Activated B cell treated with CpG ODN at 0.5 μM for 24 hours (primary cell): ENCODE measurements at places on chromosomes 3 and 15.

- H3K27me3 ChIP-seq, result peaks cover 4% of the 10 kb centered on the region
- H3K36me3 ChIP-seq, result no peaks in the 10 kb centered on the region
- H3K4me1 ChIP-seq, result no peaks in the 10 kb centered on the region
Observed at GRCh38 chr15:75830910-75831805, 12.1 kb upstream of the UBE2Q2 start.

- no peaks in the 10 kb centered on the region for H3K36me3 ChIP-seq
- no peak overlapping the region for H3K4me3 ChIP-seq
- DNase-seq, result no peak
- H3K27ac ChIP-seq, result no peak overlapping the region
- H3K27me3 ChIP-seq, result no peaks in the 10 kb centered on the region
Observed at GRCh38 chr3:138019281-138020069, 9.5 kb downstream of the CLDN18 start.

DNA sequence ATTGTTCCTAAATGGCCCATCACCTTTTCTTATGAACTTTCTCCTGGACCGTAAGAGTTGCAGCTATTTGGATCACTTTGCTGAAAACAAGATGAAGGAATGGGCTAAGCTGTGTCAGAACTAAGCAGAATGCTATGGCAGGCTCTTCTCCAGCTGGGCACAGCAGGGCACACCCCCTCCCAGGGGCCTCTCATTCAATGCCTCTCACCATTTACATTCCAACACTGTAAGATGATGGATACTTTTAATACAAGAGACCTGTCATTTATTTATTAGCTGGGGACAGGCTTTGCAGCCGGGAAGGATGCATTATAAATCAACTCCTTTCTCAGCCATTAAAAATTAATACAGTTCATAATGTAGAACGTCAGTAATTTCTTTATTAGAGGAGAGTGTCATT is 240.1 kb downstream of the NTRK3 start:
- no peak overlapping the region for H3K4me3 ChIP-seq
- H3K27ac ChIP-seq, result no peak overlapping the region
- no peaks in the 10 kb centered on the region for H3K27me3 ChIP-seq
- no peaks in the 10 kb centered on the region for H3K36me3 ChIP-seq

DNA sequence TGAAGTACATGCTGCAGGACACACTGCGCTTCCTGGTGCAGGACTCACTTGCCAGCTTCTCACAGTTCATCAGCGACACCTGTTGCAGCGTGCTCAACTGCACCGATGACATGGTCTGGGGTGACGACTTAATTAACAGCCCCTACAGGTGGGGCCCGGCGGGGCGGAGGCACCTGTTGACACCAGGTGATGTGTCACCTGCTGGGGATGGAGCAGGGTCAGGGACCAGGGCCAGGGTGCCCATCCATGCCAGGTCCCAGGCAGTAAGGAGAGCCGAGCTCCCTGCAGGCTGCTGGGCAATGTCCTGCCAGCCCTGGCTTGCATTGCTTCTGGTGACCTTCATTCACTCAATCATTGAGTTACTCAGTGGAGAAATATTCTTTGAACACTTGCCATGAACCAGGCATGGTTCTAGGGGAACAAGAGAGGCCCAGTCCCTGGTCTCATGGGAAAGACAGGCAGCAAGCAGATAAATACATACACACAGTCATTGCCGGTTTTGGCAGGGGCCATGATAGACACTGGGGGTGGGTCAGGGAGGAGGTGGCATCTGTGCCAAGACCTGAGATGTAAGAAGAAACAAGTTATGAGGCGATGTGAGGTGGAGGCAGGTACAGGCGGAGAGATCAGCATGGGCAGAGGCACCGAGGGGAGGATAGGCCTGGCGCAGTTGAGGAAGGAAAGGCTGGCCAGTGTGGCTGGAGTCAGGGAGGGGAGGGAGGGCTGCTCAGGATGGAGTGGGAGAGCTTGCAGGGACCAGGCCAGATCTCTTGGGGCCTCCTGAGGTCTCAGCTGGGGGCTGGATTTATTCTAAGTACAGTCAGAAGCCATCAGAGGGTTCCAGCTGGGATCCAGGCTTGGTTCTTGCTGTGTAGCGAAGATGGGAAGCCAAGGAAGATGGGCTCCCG is 30.8 kb downstream of the DNAH1 start:
- H3K4me3 ChIP-seq, result no peak overlapping the region
- H3K27ac ChIP-seq, result no peak overlapping the region
- no peaks in the 10 kb centered on the region for H3K4me1 ChIP-seq
- H3K27me3 ChIP-seq, result no peaks in the 10 kb centered on the region
- DNase-seq, result no peak

- no peak for DNase-seq
- H3K27ac ChIP-seq, result no peak overlapping the region
- H3K4me1 ChIP-seq, result no peaks in the 10 kb centered on the region
- H3K4me3 ChIP-seq, result no peak overlapping the region
- H3K36me3 ChIP-seq, result no peaks in the 10 kb centered on the region
Observed at GRCh38 chr3:168878655-168879054, 782.9 kb upstream of the GOLIM4 start.

DNA sequence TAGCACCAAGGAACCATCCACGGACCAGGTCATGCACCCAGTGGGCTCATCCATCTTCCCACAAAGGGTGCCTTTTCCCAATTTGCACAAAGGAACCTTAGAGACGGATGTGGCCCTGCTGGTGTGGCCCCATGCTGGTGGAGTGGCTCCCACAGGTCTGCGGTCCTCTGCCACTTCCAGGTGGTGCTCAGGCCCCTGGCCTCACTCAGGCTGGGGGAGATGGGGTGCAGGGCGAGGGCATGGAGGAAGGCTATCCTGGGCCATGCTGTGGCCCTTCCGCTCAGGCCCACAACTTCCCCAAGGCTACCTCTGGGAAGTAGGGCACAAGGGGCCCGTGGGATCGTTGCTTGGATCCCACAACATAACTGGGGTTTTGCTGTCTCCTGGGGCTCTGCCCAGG is 5.2 kb upstream of the SYNM start:
- DNase-seq, result no peak
- H3K36me3 ChIP-seq, result no peaks in the 10 kb centered on the region
- no peak overlapping the region for H3K27ac ChIP-seq
- peaks cover 38% of the 10 kb centered on the region for H3K27me3 ChIP-seq
- peaks cover 5% of the 10 kb centered on the region for H3K4me1 ChIP-seq

DNA sequence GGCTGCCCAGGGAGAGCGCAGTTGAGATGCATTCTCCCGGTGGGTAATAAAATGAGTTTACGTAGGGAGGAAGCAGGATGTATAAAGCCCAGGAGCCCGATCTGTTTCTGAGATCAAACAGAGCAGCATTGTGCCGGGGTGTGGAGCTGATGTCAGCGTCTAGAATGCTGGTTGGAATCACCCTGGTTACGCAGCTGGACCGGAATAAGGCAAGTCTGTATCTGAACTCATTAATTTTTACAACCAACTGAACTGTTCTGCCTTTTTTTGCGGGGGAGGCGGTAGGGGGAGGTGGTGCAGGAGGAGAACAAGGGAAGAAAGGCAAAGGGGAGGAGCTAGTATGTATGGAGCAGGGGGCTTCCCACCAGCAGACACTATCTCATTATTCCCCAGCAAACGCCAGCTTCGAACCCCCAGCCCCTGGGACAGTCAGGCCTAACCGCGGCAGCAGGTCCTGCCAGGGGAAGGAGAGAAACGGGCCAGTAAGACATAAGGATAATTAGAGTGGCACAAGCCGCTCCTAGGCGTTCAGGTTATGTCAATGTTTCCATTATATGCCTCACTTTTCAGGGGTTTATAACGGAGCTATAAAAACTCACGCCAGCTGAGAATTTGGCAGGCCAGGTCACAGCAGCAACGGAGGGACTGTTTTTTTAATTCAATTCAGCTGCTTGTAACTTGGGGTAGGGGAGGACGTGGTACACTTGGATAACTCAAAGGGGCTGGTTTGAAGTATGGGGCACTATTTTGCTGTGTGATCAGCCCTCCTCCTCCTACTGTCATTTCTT is 175.3 kb upstream of the HES1 start:
- no peak overlapping the region for H3K4me3 ChIP-seq
- H3K27me3 ChIP-seq, result peaks cover 20% of the 10 kb centered on the region
- DNase-seq, result no peak
- no peaks in the 10 kb centered on the region for H3K4me1 ChIP-seq
- H3K36me3 ChIP-seq, result no peaks in the 10 kb centered on the region

DNA sequence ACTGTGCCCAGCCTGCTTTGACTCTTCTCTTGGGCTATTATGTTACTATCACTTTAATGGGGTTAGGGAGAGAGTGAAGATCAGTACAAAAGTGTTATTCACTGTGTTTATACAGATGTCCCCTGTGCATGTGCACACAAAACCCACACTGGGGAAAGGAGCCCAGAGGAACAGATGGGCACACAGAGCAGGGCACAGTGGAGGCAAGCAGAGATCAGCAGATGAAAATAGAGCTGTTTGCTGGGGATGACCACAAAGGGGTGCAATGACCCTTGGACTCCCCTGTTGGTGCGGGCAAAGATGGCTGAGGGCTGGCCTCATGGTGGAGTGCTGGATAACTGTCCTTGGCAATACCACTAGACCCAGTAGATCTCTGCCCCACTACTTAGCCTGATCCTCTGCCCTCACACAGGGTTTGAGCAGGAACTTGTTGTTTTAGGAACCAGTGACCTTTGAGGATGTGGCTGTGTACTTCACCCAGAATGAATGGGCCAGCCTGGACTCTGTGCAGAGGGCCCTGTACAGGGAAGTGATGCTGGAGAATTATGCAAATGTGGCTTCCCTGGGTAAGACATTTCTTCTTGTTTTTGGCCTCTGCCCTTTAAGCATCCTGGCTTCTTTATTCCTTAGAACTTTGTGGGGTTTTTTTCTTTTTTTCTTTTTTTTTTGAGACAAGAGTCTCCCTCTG is 5.3 kb downstream of the ZNF620 start:
- H3K4me3 ChIP-seq, result no peak overlapping the region
- H3K27ac ChIP-seq, result no peak overlapping the region
- peaks cover 7% of the 10 kb centered on the region for H3K4me1 ChIP-seq
- DNase-seq, result no peak
- H3K36me3 ChIP-seq, result peaks cover 21% of the 10 kb centered on the region

DNA sequence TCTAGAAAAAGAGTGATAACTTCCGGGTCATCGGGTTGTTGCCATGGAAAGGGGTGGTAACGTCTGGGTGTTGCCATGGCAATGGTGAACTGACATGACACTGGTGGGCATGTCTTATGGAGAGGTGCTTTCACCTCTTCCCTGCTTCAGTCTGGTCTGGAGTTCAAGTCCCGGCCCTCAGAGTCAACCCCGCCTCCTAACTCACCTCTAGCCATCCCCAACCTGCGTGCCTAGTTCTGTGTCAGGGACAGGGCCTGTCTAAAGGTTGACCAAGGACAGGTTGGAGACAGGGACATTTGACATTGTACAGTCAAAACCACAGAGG is 96.0 kb downstream of the LSM3 start:
- H3K4me3 ChIP-seq, result no peak overlapping the region
- DNase-seq, result no peak
- no peaks in the 10 kb centered on the region for H3K4me1 ChIP-seq
- H3K36me3 ChIP-seq, result no peaks in the 10 kb centered on the region
- H3K27me3 ChIP-seq, result peaks cover 13% of the 10 kb centered on the region
- no peak overlapping the region for H3K27ac ChIP-seq

GRCh38 chr15:82047453-82048400 is 1.9 kb upstream of the MEX3B start:
- H3K27me3 ChIP-seq, result peaks cover 29% of the 10 kb centered on the region
- peaks cover 16% of the 10 kb centered on the region for H3K4me1 ChIP-seq
- peaks cover 1% of the 10 kb centered on the region for H3K36me3 ChIP-seq
- peak overlapping the region; percentile 76 for H3K4me3 ChIP-seq
- H3K27ac ChIP-seq, result no peak overlapping the region
